ENCODE measurements at places on chromosomes 6 and 20.

- DNase-seq = no peak
These were observed 80.2 kb downstream of the GMPR start for GRCh38 chr6:16318538-16318937.

DNA sequence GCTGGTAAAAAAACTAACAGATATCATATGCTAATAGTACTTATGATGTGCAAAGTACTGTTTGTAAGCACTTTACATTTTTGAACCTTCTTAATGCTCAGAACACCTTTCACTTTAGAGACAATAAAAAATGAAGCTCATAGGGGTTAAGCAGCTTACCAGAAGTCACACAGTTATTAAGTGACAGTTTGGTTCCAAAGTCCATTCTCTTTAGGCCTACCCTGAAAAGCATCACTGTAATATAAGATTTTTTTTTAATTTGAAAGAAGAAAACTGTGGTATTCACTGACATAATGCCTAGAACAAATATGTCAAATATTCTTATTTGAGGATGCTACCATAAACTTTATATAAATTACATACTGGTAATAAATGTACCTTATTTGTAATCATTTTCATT is 127.6 kb upstream of the RUNX2 start:
- no peak for DNase-seq

DNA sequence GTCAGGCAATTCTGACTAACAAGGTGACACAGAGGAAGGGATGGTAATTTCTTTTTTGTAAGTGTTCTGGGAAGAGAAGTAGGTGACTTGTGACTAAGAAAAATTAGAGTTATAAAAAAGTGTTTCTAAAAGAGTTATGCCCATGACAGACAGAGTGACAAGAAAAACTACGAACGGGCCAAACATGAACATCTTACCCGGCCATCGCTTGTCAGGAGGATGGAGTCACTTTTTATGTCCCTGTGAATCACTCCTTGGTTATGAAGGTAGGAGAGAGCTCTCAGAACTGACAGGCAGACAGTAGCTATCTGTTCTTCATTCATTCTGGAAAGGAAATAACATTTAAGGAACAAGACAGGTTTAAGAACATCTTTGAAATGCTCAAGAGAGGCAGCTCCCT is 43.0 kb downstream of the LAMP5 start:
- no peak for DNase-seq

DNA sequence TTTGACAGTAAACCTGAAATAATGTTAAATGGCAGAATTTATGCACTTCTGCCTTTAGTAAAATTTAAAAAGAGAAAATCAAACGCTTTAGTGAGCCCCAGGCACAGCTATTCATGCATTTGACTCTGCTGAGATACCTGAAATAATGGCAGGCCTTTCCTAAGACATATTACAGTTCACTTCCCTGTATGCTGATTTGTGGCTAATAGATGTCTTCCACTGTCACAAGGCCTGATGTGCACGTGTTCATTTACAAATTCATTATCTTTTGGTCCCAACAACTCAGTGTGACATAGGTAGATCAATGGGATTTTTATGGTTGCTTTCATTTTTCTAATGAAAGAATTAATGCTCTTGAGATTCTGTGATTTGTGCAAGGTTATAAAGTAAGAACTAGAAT is 449.7 kb upstream of the RGS17 start:
- DNase-seq = no peak

GRCh38 chr6:43884652-43885022 is 114.6 kb downstream of the VEGFA start:
- peak; percentile 9 for DNase-seq

DNA sequence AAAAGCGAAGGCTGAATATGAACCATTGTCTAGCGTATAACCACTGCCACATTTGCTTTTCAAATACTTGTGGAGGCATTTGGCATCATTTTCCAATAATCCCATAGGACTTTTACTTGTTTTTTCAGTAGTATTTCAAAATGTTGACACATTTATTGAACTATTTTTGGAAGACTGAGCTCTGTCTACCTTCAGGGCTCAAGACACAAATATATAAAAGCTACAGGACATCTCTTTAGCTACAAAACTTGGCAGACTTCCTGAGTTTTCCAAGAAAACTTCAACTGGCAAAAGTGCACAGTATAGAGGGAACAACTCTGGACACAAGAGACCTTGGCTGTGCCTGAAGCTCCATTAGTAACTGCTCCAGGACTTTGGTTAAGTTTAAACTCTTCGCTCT is 13.4 kb downstream of the EPB41L2 start:
- DNase-seq = no peak

DNA sequence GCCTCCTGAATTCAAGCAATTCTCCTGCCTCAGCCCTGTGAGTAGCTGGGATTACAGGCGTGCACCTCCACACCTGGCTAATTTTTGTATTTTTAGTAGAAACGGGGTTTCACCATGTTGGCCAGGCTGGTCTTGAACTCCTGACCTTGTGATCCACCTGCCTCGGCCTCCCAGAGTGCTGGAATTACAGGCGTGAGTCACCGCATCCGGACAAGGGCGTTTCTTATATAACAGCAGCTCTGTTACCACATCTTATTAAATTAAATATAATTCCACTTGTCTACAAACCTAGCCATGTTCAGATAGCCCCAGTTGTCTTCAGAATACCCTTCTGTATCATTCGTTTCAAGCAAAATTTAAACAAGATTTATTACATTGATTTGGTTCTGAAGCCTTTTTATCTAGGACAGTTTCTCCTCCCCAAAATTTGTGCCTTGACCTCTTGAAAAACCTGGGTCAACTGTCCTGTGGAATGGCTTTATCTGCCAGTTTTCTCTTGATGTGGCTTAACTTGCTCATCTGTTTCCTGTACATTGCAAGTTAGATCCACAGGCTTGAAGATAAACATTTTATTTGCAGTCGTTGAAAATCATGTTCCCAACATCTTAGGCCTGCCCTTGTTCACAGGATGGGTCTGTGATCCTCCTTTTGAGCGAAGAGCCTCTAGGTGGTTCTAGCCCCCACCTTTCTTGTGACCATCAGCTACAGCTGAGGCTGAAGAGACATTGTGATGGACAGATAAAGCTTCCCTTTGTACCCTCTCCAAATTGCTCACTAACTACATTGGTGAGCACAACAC is 132.2 kb downstream of the ARID1B start:
- no peak for DNase-seq

DNA sequence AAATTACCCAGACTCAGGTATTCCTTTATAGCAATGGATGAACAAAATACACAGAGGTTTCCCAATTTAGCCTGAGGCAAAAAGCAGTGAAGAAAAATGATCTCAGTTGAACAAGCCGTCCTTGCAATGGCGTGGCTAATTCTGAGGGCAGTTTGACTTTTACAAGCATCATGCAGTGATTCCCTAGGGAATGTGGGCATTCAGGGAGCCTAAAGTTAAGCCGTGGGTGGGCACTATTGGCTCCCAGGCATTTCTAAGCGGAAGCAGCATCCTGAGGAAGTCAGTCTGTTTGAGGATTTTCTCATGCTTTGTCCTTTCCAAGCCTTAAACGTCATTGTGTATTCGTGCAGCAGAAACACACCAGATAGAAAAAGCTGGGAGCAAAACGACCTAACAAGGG is 133.9 kb downstream of the MYLK4 start:
- DNase-seq = no peak

GRCh38 chr6:215335-216034 is 76.8 kb upstream of the DUSP22 start:
- DNase-seq = no peak

DNA sequence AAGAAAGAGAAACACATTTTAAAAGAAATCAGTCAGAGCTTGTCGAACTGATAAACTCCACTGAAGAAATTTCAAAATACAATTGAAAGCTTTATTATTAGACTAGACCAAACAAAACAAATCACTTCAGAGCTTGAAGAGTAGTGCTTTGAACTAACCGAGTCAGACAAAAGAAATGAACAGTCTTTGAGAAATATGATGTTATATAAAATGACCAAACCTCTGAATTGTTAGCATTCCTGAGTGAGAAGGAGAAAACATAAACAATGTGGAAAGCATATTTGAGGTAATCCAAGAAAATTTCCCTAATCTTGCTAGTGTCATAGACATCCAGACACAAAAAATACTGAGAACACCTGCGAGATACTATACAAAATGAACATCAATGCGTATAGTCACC is 13.2 kb upstream of the CST4 start:
- DNase-seq = no peak

- no peak for DNase-seq
These were observed 94.8 kb downstream of the CD40 start for GRCh38 chr20:46212876-46213275.

- DNase-seq = no peak
These were observed 120.8 kb upstream of the EDN1 start for GRCh38 chr6:12169377-12169776.

GRCh38 chr20:58990651-58991445 is 9.8 kb downstream of the NELFCD start:
- peak; percentile 33 for DNase-seq

DNA sequence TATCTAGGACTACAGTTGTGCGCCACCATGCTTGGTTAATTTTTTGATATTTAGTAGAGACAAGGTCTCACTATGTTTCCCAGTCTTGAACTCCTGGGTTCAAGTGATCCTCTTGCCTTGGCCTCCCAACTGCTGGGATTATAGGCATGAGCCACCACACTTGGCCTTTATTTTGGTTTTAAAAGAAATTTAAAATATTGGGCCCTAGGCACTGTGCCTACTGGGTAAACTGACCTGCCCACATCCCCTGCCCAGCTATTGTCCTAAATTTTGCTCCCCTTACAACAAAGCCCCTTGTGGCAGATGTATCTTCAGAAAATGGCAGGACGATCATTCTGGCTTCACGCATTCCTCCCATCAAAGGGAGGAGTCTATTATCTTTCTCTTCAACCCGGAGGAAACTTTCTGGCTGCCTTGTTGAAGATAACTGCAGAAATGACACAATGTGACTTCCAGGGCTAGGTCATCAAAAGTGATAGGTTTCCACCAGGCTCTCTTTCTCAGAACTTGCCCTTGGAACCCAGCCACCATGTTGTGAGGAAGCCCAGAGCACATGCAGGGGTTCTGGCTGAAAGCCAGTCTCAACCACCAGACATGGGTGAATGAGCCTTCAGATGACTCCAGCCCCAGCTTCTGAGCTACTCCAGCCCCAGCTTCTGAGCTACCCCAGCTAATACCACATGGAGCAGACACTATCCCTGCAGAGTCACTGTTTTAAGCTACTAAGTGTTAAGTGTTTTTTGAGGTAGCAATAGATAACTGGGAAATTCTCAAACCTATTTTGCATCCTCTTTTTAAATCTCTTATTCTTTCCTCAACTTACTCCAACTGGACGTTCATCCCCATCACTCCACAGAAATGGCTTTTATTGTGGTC is 4.6 kb upstream of the GUCA1B start:
- no peak for DNase-seq

- no peak for DNase-seq
These were observed 101.6 kb upstream of the CEP162 start for GRCh38 chr6:84329077-84329476.

- no peak for DNase-seq
These were observed 22.3 kb upstream of the SAYSD1 start for GRCh38 chr6:39137245-39137644.

DNA sequence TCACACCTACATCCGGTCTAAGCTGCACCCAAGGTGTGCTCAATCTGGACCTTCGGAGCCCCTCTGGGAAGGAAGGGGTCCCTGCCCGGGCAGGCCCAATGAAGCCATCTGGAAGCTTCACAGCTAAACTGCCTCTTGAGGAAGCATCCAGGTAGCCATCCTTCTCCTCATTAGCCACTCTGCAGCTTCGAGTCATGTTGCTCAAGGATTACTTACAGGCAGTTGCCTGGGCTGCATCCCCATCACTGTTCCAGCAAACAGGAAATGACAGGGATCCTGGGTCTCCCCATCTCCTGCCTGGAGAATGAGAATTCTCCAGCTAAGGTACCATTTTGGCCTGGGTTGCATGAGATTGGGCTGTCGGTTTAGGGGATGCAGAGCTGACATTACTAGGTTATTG is 91.7 kb downstream of the ERMARD start:
- no peak for DNase-seq

- no peak for DNase-seq
These were observed 3.1 kb upstream of the MRGBP start for GRCh38 chr20:62792940-62793756.

DNA sequence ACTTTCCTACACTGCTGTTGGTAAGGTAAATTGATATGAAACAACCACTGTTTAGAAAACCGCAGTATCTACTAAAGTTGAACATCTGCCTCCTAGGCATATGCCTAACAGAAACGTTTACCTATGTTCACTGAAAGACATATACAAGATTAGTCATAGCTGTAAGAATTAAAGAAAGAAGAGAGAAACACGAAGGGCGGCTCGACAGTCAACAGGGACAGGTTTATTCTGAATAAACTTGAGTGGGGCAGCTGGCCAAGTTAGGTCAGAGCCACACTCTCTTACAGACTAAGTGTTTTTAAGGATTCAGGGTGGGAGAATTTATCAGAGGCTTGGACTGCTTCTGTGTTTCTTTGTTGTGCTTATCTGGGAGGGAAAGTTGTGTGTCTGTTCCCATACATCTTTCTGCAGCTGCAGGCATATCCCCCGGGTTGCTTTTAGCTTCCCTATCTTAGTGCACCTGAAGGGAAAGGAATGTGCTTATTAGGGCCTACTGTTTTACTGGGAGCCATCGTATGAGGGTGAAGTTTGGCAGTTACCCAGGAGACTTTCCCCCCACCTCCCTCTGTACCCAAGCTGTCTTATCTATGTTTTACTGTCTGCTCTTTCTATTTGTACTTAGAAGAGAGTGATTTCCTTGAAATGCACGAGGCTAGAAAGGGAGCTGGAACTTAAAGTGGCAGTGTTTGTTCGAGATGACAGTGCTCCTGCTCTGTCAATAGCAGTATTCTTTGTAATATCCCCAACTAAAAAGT is 20.4 kb downstream of the PROCR start:
- no peak for DNase-seq

- no peak for DNase-seq
These were observed 39.2 kb upstream of the ZNF831 start for GRCh38 chr20:59124296-59125029.

GRCh38 chr6:120320481-120321162 is 971.1 kb upstream of the MAN1A1 start:
- no peak for DNase-seq

- no peak for DNase-seq
These were observed 146.2 kb downstream of the GRIK2 start for GRCh38 chr6:101539510-101540245.

- DNase-seq = peak; percentile 57
These were observed 51.7 kb downstream of the MOCS1 start for GRCh38 chr6:39882531-39882899.

GRCh38 chr6:32047084-32047478 is 8.9 kb downstream of the CYP21A2 start:
- DNase-seq = no peak

DNA sequence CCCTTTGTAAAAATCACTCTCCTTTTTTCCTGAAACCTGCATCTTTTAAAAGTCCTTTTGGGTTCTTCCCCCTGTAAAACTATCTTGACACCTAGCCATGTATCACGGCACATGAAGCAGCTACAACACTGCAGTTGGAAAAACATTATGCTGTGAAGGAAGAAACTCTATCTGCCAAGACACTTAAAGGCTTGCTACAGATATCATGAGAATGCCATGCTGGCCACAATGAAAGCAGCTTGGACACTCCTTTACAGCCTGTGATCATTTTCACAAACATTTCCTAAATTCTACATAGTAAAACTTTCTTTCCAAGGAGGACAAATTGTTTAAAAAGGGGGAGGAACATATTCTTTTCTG is 31.8 kb downstream of the CNKSR3 start:
- no peak for DNase-seq

GRCh38 chr6:153947808-153948447 is 91.1 kb upstream of the OPRM1 start:
- DNase-seq = peak; percentile 7
